ENCODE measurements at places on chromosomes 4 and X. TPM values are rescaled to one million over a fixed set of nuclear protein-coding genes. Genes with fewer than 3 reads are reported as not detected.

The FAM114A1 gene
- 16.3 TPM for total RNA-seq

The MAGEA8 gene
- not detected for total RNA-seq

The EMCN gene
- total RNA-seq, result 9.3 TPM

The F8A3 gene
- total RNA-seq, result 6.5 TPM

The MAGEA3 gene
- total RNA-seq, result not detected

The ARHGEF38 gene
- total RNA-seq, result not detected

The PARM1 gene
- 64.1 TPM for total RNA-seq

GRCh38 chr4:144611850-144612249 is 34.1 kb upstream of the HHIP start:
- no peak for DNase-seq

DNA sequence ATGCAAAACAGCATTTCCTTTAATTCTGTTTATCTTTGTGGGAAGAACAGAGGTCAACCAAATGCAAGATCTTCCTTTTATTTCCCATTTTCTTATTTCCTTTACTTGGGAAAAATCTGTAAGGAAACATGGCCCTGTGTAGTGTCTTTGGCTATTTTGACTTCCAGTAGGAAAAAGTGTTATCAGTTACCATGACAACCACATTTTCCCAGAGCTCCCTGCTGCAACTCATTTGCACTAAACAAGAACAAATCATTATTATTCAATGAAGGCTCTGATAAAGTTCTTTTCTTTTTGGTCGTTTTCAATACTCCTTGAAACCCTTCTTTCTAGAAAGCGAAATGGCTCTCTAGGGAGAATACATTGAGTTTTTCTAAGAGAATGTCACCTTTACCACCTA is 117.2 kb upstream of the DDX53 start:
- no peak for DNase-seq

DNA sequence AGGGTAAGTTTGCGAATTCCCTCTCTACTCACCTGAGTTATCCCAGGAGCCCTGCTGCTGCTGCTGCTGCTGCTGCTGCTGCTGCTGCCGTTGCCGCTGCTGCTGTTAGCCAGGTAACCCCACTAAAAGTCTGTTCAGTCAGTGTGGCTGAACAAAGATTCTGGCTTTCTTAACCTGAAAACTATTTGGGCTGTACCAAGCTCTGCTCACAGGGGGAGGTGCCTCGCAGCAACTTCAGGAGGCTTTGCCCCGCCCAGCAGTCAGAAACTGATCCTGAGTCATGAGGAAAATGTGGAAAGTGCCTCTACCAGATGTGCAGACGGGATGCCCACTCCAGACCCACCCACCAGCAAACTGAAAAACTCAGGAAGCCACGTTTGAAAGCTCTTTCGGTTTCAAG is at the start of gene CAPN6:
TSS of gene CAPN6 (minus strand) at position 145 of the 400 bp plus-strand sequence. CDS start 6,547 bp downstream, outside the sequence.
- no peak for DNase-seq

- no peak for DNase-seq
Measured at GRCh38 chrX:130212371-130212770, 40.6 kb downstream of the RAB33A start.

DNA sequence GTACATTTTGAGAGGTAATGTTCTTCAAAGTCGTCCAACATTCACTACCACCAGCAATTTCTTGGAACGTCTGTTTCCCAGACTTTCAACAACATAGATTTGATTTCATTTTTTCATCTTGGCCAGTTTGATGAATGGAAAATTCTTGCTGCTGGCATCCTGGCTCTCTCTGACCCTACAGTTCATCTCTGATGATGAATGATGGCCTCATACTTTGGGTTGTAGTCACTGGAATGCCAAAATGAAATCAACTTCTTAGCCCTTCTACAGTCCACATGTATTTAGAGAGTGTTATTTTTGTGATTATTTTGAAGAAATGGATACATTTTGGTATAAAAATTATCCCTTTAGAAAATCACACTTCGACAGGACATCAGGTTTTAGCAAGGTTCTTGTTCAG is 8.8 kb downstream of the CHST7 start:
- DNase-seq, result no peak

DNA sequence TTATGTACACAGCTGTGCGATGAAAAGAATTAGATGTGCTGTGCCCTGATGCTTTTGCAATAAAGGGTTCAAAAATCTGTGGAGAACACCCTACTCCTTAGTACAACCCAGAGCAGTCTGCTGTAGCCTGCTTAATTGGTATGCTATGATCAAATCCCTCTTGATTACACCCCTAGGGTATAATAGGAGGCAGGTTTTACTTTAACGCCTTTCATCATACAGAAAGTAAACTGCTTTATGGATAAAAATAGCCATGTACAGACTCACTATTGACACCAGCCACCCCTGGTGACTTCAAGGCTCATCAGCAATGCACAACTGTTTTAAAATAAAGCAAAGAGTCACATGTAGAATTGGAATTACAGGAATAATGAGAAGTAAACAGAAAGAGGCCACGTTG is 315.3 kb downstream of the DMD start:
- no peak for DNase-seq

GRCh38 chr4:99640676-99641075 is 17.0 kb downstream of the C4orf54 start:
- no peak for DNase-seq

GRCh38 chr4:1022739-1023066 is 11.3 kb downstream of the FGFRL1 start:
- DNase-seq, result no peak

- DNase-seq, result no peak
Measured at GRCh38 chr4:67892905-67893304, 9.1 kb upstream of the TMPRSS11D start.

- DNase-seq, result no peak
Measured at GRCh38 chrX:79159800-79160199, 15.3 kb downstream of the GPR174 start.

GRCh38 chrX:20280938-20281337 is 14.2 kb upstream of the RPS6KA3 start:
- no peak for DNase-seq

- DNase-seq, result peak; percentile 45
Measured at GRCh38 chr4:157076578-157076947, 613 bp downstream of the GLRB start.

GRCh38 chr4:89899854-89900253 is 5.2 kb downstream of the MMRN1 start:
- DNase-seq, result no peak

GRCh38 chr4:74755486-74755885 is 38.8 kb downstream of the BTC start:
- no peak for DNase-seq

DNA sequence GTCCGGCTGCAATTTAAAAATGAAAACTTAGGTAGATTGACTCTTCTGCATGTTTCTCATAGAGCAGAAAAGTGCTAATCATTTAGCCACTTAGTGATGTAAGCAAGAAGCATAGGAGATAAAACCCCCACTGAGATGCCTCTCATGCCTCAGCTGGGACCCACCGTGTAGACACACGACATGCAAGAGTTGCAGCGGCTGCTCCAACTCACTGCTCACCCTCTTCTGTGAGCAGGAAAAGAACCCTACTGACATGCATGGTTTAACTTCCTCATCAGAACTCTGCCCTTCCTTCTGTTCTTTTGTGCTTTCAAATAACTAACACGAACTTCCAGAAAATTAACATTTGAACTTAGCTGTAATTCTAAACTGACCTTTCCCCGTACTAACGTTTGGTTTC is 41.0 kb downstream of the MAP7D3 start:
- no peak for DNase-seq

GRCh38 chrX:43845776-43846175 is 36.5 kb downstream of the MAOB start:
- DNase-seq, result no peak

- no peak for DNase-seq
Measured at GRCh38 chrX:95539041-95539440, 1145.6 kb upstream of the DIAPH2 start.

GRCh38 chrX:40483502-40483901 is 97.3 kb upstream of the ATP6AP2 start:
- DNase-seq, result no peak

GRCh38 chr4:75973766-75974165 is 17.0 kb downstream of the SDAD1 start:
- no peak for DNase-seq

- DNase-seq, result no peak
Measured at GRCh38 chrX:19955306-19955705, 35.6 kb downstream of the BCLAF3 start.

GRCh38 chrX:69037786-69038185 is 127.5 kb downstream of the PJA1 start:
- DNase-seq, result no peak

- DNase-seq, result no peak
Measured at GRCh38 chr4:132592340-132592739, 556.8 kb upstream of the PCDH10 start.

DNA sequence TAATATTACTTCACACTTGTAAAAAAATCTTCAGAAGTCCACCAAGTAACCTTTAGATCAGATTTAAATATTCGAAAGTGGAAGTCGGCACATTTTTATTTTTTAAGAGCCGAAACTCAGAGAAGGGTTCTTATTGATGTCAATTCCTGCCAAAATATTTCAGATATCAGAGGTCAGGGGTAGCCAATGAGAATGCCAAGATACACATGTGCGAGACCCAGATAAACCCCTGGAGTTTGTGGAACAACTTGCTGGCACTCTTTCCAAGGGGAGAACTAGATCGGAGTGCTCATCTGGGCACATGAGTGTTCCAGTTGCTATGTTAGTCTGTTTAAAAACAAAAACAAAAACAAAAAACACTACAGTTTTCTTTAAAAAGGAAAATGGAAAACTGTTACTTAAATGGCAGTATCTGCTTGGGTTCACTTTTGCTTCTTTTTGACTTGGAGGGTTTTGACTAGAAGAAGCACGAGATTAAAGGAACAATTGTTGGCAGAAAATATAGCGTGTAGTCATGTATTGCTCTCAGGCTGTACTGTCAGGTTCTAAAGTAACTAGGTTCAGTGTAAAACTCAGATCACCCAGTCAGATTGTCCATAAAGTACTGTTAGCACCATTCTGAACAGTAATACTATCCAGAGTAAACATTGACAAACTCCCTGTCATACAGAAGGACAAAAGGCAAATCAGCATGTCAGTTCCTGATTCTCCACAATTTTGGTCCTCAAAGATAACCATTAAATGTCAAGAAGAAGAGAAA is 188.0 kb upstream of the PACRGL start:
- DNase-seq, result no peak

DNA sequence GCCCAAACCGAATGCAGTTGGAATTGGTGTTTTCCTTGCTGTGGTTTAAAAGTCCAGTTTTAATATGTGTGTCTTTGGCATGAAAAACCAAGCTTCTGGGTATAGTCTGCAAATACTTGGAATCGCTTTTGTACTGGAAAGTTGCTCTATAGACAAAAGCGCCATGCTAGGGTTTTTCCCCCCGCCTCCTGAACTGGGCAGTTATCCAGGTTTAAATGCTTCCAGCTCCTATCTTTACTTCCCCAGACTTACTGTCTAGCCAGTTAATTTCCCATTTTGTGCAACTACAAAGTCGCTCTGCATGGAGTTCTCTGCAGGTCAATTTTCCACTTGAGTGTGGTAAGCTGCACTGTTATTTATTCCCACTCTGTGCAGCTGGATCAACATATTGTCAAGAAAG is 2.7 kb downstream of the RASL11B start:
- no peak for DNase-seq

GRCh38 chr4:40122941-40123340 is 66.3 kb downstream of the N4BP2 start:
- no peak for DNase-seq

DNA sequence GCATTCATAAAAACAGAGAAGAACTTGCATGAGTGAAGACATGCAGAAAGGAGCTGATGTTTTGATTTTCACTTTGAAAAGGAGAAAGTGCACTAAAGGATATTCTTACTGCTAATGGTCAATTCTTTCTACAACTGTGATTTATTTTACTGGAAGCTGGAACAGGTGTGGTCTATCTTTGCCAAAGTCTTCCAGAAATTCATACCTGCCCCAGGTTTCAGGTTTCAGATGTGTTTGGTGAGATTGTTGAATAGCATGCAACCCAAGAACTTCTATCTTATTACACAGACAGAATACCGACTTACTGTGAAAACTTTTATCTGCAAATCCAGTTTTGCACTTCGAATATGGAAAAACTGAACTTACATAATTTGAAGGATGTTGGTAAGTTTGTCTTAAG is 388.3 kb downstream of the PDGFC start:
- no peak for DNase-seq
